Thoracic aorta (tissue), 2 donors: ENCODE measurements at places on chromosomes 13 and 19. TPM values are rescaled to one million over a fixed set of nuclear protein-coding genes. Genes with fewer than 3 reads are reported as not detected.

GRCh38 chr19:10566658-10567410 is 1.0 kb upstream of the KRI1 start:
- DNase-seq, result no peak

Gene CFD
- total RNA-seq, result 781 TPM

Gene CDC42EP5
- 41.2 TPM for total RNA-seq

DNA sequence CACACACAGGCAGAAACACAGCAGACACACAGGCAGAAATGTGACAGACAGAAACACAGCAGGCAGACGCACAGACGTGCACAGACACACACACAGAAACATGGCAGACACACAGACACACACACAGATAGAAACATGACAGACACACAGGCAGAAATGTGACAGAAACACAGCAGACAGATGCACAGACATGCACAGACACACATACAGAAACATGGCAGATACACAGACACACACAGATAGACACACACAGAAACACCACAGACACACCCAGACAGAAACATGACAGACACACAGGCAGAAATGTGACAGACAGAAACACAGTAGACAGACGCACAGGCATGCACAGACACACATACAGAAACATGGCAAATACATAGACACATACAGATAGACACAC is 1.3 kb downstream of the TBXA2R start:
- DNase-seq, result no peak

Gene CEACAM7
- not detected for total RNA-seq

DNA sequence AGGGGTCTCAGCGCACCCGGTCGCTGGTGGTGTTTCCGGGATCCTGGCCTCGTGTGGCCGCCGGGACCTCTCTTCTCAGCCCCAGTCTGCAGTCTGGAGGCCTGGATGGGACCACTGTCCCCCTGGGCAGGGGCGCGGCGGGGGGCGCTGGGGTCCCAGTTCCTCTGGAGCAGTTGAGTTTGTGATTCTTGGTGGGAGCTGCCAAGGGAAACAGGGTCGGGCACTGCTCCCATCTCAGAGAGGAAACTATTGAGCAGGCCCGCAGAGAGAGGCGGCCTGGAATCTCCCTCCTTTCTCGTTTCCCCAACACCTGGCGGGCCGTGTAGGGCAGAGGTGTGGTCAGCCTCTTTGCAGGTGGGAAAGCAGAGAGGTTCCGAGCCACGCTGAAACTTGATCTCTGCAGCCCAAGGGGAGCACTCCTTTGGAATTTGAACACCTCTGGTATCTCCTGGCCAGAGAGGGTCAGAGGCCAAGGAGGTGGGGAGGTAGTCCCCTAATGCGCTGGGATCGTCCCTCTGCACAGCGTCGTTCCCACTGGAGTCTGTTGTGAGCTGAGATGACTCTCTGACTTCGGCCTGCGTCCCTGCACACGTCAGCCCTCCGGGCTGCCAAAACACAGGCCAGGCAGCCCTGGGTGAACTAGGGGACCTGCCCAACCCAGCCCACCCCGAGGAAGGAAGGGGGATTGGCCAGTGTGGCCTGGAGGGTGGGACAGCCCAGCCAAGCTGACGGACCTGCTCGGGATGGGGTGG is 741 bp downstream of the PLEKHF1 start:
- no peak for DNase-seq

Gene CD37
- 33.0 TPM for total RNA-seq

- DNase-seq, result no peak
Measured at GRCh38 chr13:22235285-22235949, 564.5 kb downstream of the FGF9 start.

DNA sequence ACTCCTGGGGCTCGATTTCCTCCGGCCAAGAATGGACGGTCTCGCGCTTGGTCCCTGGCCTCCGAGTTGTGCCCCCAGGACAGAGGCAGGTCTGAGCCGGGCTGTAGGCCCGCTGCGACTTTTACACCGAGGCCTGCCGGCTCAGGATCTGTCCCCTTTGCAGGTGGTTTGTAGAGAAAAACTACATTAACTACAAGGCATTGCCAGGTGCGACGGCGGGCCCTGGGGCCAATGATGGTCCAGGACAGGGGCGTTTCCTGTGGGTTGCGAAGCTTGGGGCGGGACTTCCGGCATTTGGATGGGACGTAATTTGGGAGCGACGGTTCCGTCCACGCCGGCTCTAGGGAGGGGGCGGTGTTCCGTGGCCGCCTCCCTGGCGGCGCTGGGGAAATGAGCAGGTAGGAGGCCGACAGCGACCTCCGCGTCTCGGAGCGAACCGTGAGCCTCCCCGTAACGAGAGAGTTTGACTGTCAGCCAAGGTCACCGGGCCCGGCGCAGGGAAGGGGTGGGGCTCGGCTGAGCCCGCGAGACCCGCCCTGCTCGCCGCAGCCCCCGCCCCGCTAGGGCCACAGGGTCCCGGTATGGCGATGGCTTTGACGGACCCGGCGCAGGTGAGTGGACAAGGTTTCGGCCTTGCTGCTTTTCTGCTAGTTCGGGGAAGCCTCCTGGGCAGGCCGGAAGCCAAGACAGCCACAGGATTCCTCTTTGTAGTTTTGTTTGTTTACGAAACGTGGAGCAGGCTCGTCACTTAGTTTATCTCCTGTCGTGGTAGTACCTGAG is at the start of gene ZNF805:
TSS of gene ZNF805 (plus strand) at position 322 of the 780 bp plus-strand sequence. CDS start at position 582, 260 bp downstream.
- peak; percentile 85 for DNase-seq

DNA sequence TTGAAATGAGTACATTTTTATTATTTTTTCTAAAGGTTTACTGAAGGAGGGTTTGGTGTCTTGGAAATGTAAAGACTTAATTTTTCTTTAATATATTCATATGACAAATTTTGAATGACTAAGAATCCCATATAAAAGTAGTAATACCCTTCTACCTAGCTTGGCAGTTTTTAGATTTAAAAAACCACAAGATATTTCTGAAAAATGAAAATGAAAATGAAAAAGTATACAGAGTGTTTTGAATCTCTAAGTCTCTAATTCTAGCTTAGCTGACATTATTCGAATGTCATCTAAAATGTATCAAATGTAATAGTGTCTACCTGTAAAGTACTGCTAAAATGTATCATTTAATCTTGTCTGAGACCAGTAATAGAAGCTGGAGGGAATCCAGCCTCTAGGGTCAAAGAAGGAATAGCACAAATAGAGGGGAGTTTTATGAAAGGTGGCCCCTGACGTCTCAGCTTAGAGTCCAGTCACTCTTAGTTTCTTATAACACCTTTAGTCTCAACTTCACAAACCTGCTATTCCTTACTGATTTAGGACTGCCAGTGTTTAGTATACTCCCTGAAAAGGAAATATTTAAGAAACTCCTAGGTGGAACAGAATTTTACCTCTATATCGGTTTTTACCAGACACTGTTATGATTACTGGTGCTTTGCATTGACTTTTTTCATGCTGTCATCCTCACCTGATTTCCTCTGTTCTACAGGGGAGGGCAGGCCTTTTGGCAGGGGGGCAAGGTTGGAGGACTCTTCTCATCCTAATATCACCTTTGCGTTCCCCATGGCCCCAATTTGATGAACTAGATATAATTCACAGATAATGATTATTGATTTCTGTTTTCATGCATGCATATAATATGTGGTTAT is 16.2 kb upstream of the MIR17HG start:
- no peak for DNase-seq

DNA sequence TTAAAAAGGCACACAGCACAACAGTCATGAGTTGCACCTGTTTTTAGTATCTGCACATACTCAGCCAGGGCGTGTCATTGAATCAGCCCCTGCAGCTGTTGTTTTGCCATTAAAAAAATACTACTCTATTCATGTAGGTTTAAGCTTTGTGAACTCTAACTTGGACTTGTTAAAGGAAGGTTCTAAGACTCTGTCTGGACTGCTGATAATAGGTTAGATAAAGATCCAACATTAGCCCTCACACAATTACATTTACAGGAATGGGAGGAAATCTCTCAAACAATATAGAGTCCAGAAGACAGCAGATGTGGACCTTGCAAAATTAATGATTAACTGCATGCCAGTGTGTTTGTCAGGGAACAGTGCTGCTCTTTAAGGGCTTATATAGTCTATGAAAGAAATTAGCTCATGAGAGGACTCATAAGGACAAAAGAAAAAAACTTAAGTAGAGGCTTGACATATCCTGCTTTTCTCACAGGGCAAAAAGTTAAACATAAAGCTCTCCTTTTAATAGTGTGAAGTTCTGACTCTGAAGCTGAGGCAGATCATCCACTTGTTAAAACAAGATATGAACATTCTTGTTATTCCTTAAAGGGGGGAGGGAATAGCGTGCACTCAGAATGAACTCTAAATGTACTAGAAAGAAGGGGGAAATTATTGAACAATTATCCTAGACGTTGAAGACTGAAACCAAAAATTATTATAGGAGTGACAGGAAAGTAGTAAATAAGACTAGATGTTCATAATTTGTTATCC is 243.6 kb downstream of the NDFIP2 start:
- no peak for DNase-seq

Gene ACP7
- not detected for total RNA-seq
